ENCODE measurements at places on chromosomes 7 and 10.

DNA sequence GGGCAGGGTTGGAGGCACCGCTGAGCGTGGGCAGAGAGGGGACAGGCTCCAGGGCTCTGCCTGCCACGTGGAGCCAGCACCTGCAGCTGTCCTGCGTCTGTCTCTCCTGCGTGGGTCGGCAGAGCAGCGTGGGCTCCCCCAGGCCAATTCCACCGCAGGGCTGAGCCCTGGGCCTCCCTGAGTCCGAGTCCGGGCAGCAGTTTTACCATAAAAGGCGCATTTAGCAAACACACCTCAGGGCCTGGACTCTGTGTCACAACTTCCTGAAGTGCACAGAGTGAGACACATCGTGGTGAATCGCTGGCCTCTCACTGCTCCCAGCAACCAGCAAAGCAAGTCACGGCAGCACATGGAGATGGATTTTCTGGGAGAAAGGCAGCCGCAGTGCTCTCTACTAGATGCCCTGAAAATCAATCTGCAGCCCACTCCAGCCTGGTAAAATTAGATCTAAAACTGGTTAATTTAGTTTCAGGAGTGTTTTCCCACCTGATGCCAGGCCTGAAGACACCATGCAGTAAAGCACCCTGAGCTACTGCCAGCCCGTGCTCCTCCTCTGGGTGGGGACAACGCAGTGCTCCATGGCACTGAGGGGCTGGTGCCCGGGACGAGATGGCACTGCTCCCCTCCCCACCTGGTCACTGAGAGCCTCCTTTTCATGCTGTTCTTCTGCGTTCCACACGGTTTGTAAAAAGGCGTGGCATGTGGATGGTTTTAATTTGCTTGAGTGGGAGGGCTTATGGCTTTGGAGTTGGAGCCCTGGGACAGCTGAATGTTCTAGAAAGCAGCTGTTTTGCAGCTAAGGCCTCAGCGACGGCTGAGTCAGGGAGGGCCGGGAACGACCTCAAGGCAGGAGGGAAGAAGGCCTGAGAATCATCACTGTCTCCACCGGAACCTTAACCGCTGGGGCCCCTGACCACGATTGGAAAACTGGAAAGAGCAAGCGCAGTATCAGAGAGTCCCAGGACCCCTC, 336.9 kb downstream of the ADARB2 start:
- DNase-seq, result no peak

DNA sequence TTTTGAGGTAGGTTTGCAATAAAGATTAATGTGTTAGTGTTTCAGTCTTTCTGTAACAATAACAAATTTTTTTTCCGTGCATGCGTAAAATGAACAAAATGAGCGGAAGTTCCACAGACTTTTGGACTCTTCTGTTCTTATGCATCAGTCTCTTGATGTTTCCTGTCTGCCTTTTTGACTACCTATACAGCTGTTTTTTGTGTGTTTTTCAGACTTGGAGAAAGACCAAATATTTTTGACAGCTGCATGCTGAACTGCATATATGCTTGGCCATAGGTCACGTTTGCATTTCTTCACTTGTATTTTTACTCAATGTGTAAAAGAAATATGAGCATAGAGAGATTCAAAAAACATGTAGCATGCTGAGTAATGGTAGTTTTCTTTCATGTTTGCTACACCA, 119.3 kb downstream of the BBS9 start:
- no peak for DNase-seq

GRCh38 chr10:79229071-79229541, 118.2 kb upstream of the PPIF start:
- DNase-seq, result peak; percentile 20

- DNase-seq, result no peak
Observed at GRCh38 chr10:110861930-110862649, 9.6 kb upstream of the PDCD4 start.

DNA sequence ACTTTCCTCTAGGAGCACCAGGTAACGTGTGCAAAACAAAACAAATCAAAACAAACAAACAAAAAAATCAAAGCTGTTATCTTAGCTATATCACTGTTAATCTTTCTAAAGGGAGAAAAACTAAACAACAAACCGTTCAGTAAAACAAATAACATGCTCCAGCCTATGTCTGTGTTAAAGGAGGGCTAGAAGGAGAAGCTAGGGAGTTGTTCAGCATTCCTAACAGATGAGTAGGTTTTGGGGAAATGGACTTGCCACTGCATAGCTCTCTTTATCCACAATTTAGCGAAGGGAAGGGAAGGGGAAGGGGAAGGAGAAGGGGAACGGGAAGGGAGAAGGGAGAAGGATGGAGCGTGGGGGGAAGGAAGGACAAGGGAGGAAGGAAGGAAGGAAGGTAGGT, 134.2 kb upstream of the AKR1E2 start:
- DNase-seq, result no peak

GRCh38 chr7:8465338-8465737, 31.9 kb downstream of the NXPH1 start:
- DNase-seq, result no peak

DNA sequence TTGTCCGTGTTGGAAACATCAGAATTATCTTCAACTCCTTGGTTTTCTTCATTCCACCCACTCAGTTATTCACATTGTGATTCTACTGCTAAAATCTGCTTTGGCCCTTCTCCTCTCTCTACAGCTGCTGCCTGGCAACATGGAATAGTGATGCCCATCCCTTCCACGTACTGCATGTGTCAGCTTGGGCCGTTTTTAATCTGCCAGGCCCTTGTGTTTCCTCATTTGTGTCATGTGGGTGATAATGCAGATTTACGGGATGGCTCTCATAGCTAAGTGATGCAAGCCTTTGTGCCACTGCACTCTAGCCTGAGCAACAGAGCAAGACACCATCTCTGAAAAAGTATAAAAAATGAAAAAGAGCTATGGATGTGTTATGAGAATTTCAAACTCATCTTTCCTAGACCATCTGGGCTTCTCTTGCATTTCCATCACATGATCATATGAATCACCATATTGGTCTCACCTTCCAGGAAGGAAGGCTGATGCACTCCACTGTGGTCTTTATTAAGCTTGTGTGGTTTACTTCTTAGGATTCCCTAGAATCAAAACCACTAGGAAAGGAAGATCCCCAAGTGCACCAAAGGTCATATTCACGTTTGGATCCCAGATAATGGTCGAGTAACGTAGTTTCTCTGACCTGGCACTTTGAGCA, 20.6 kb upstream of the CELF2 start:
- DNase-seq, result no peak

- DNase-seq, result no peak
Observed at GRCh38 chr7:27163288-27164044, 1.9 kb downstream of the HOXA9 start.

DNA sequence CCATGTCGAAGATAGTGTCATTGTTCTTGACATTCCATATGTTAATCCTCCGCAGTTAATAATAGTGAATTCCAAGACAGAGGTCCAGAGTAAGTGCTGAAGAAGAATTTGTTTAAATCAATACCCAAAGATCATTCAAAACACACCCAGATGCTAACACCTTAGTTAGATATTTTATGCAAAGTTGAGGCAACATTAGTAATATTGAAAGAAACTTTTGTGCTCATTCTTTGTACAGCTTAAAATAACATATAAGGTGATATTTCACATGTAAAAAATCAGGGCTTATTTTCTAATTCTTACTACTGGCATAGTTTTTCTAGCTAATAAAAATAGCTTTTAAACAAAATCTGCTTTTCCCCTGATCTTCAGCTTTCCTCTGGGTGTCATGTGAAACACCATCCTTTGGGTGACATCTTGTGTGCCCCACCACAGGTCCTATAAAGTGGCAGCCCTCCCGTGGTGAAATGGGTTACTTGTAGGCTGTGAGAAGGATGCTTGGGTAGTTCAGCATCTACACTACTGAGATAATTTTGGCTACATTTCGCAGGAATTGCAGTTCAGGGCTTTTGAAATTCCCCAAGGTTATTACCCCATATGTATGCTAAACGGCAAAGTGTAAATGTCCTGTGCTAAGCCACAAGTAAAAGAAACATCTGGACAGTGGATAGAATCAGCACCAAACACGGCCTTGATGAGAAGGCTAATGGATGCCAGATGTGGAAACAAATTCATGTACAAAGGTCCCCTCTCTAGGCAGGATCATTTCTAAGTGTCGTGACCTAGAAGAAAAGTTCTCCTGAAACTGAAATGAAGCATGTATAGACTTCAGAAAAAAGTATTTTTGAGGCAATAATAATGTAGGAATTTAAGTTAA, 105.4 kb downstream of the GRM3 start:
- no peak for DNase-seq

DNA sequence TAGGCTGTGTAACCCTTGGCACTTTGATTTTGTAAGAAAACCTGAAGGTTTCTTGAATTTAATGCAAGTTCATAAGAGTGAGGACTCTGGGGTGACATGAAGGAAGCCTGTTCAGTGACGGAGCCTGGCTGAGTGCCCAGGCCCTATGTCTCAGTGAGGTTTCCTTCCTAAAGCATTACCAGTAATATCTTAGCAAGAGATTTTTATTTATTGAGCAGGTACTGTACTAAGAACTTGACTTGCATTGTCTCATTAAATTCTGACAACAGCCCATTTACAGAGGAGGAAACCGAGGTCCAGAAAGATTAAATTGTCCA, 197.2 kb downstream of the HECW1 start:
- DNase-seq, result no peak

DNA sequence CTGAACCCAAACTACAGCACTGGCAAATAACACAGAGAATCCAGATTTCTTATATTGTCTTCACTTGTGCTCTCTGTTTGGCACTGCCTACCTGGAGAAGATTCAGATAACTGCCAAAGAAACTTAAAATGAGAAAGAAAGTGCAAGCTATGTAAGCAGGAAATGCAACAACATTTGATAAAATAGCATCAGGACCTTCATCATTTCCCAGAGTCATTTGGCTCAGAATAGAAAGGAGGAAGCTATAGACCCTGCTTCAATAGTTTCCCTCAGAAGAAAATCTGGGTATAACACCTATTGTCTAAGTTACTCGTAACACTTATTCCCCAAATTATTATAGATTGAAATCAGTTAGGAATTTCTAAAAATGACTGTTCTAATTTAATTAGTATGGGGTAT, 56.2 kb downstream of the CC2D2B start:
- DNase-seq, result no peak
